ENCODE measurements at places on chromosomes 4 and X.

DNA sequence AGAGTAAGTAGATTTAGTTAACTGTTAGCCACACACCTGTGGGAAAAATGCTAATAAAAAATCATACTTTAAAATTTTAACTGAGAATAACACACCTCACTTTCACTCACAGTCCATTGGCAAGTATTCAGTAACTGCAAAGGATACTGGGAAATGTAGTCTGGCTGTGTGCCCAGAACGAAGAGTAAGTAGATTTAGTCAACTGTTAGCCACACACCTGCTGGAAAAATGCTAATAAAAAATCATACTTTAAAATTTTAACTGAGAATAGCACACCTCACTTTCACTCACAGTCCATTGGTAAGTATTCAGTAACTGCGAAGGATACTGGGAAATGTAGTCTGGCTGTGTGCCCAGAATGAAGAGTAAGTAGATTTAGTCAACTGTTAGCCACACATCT, 178.4 kb upstream of the NWD2 start:
- H3K4me3 ChIP-seq, result no peak overlapping the region
- H3K4me1 ChIP-seq, result no peaks in the 10 kb centered on the region
- H3K36me3 ChIP-seq, result no peaks in the 10 kb centered on the region
- no peaks in the 10 kb centered on the region for H3K27me3 ChIP-seq
- H3K27ac ChIP-seq, result no peak overlapping the region

DNA sequence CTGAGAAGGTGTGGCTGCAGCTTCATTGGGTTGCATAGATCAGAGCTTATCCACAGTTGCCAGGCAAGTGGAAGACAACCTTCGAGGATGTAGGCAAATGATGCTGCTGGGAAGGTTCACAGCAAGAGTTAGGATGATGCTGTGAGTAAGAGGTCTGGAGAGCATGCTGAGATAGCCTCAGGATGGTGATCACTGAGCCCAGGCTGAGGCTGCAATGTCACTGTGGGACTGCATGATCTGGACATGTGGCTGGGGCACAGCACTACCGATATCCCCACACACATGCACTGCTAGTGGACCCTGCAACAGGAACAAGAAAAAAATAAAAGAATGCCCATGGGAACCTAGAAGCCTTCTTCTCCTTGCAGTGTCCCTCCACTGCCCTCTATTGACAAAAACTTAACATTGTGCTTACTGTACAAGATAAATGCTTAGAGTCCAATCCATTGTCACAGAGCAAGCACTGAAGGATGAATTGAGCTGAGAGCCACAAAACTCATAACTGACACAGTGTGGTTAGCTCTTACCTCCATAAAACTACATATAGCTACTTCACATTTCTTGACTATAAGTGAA, 105.6 kb downstream of the CNKSR2 start:
- H3K36me3 ChIP-seq, result no peaks in the 10 kb centered on the region
- no peaks in the 10 kb centered on the region for H3K27me3 ChIP-seq
- no peak overlapping the region for H3K4me3 ChIP-seq
- H3K4me1 ChIP-seq, result no peaks in the 10 kb centered on the region
- H3K27ac ChIP-seq, result no peak overlapping the region

DNA sequence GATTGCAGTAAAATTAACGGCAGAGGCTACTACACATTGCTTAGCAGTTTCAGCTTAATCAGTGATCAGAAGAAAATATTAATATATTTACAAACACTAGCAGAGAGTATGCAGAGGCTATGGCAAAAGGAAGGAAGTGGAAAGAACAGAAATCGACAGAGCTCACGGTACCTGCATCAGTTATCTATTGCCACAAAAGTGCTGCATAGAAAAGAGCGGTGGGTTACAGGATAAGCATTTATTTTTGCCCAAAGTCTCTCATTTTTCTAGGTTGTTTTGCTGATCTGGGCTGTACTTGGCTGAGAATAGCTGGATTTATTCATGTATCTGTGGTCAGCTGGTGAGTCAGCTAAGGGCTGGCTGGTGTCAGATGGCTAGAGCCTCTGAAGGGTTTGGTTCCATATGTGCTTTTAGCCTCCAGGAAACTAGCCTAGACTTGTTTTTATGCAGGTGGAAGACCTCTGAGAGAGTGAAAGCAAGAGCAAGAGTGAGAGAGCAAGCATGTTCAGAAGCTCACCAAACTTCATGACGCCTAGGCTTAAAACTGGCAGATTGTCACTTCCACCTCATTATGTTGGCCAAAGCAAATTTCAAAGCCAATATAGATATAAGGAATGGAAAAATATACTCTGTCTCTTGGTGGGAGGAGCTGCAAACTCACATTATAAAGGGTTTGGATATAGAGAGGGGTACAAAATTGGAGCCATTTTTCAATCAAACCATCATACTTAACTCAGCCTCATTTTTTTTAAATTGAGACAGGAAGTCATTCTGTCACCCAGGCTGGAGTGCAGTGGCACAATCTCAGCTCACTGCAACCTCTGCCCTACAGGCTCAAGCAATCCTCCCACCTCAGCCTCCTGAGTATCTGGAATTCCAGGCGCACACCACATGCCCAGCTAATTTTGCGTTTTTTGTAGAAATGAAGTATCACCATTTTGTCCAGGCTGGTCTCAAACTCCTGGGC, 153.2 kb upstream of the RPL34 start:
- DNase-seq, result no peak
- H3K36me3 ChIP-seq, result no peaks in the 10 kb centered on the region
- no peak overlapping the region for H3K4me3 ChIP-seq
- H3K27me3 ChIP-seq, result no peaks in the 10 kb centered on the region
- H3K4me1 ChIP-seq, result no peaks in the 10 kb centered on the region

- peaks cover 12% of the 10 kb centered on the region for H3K36me3 ChIP-seq
- no peaks in the 10 kb centered on the region for H3K27me3 ChIP-seq
- DNase-seq, result no peak
- H3K4me3 ChIP-seq, result no peak overlapping the region
Measured at GRCh38 chr4:108036213-108036612, 46.5 kb downstream of the HADH start.

DNA sequence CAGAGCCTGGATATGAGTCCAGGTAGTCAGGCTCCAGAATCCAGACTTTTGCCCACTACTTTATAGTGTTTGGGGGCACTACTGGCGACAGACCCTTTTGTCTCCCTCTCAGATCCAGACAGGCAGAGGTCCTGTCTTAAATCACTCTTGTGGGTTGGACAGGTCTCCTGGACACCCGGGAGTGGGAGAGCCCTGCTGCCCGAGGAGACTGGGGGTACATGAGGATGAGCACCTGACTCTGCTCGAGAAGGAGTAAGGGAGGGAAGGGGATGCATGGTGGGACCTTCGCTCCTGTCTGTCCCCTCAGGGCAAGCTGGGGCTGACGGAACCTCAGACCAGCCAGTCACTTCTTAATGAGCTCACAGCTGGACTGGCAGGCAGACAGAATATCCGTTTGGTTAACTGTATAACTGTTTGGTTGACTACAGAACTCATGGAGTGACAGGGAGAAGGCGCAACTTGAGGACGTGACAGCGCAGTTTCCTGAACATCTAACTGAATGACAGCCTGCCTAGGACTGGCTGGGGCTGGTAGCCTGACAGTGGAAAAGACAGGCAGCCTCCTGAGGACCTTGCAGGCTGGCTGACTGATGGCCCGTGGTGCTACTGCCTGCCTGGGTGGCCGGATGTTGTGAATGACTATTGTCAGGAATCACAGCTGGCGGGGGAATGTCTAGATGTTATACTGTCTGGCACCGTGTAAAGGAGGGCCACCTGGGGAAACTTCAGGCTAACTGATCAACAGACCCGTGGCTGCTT, 1.6 kb upstream of the SUV39H1 start:
- DNase-seq, result no peak
- no peaks in the 10 kb centered on the region for H3K27me3 ChIP-seq
- H3K36me3 ChIP-seq, result peaks cover 8% of the 10 kb centered on the region
- peak overlapping the region; percentile 85 for H3K27ac ChIP-seq

DNA sequence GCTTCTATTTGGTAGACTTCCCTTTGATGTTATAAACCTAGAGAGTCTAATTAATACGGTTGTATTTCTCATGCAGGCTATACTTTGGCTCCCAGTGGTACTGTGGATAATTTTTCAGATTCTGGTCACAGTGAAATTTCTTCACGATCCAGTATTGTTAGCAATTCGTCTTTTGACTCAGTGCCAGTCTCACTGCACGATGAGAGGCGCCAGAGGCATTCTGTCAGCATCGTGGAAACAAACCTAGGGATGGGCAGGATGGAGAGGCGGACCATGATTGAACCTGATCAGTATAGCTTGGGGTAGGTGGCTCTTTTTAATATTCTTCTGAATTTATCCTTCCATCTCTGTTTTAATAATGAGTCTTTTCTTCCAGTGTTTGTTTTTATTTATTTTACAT, 249.7 kb downstream of the RAPGEF2 start:
- no peak for DNase-seq
- H3K27me3 ChIP-seq, result no peaks in the 10 kb centered on the region
- peaks cover 72% of the 10 kb centered on the region for H3K36me3 ChIP-seq
- H3K4me3 ChIP-seq, result no peak overlapping the region
- H3K4me1 ChIP-seq, result no peaks in the 10 kb centered on the region
- no peak overlapping the region for H3K27ac ChIP-seq

DNA sequence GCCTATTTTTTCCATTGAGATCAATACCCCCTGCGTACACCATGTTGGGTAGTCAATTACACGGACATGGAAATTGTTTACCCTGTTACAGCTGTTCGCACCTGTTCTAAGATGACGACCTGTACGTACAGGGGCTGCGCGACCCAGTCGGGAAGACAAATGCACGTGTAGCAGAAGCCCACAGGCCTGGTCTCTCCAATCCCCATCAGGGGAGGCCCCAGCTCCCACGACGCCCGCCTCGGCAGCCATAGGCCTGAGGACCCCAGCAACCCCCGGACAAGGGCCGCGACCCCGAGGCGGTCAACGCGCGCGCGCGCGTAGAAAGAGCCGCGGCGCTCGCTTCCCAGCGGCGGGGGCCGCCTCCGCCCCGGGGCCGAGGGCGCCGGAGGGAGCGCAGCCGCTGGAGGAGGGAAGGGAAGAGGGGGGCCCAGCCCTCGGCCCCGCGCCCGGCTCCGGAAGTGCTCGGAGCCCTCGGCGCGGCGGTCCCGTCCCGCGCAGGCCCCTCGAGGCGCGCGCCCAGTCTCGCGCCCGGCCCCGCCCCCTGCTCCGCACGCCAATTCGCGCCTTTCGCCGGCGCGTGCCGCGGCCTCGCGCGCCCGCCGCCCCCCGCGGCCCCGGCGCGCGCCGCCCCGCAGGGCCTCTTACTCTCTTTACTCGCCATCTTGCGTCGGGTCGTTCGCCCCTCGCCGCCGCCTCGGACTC, 618 bp downstream of the RBBP7 start:
- H3K27ac ChIP-seq, result peak overlapping the region; percentile 98
- H3K4me3 ChIP-seq, result peak overlapping the region; percentile 88
- peaks cover 15% of the 10 kb centered on the region for H3K36me3 ChIP-seq
- no peaks in the 10 kb centered on the region for H3K4me1 ChIP-seq
- no peaks in the 10 kb centered on the region for H3K27me3 ChIP-seq

DNA sequence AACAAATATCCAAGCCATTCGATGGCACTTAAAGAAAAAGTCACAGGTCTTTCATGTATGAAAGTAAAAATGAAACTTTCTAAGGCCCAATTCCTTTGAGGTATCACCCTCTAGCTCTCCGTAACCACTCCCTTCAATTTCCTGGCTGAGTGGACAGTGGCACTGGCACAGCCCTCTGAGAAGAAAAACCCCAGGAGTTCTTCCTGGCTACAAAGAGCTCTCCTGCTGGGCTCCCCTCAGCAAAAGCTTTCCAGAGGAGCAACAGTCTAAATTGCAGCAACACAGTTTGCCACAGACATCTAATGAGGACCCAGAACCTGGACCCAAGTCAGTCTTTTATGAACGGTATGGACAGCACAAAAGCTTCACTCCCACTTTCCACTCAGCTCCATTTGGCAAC, 71.8 kb downstream of the FUNDC1 start:
- H3K4me1 ChIP-seq, result no peaks in the 10 kb centered on the region
- H3K27me3 ChIP-seq, result no peaks in the 10 kb centered on the region
- no peaks in the 10 kb centered on the region for H3K36me3 ChIP-seq
- H3K27ac ChIP-seq, result no peak overlapping the region

DNA sequence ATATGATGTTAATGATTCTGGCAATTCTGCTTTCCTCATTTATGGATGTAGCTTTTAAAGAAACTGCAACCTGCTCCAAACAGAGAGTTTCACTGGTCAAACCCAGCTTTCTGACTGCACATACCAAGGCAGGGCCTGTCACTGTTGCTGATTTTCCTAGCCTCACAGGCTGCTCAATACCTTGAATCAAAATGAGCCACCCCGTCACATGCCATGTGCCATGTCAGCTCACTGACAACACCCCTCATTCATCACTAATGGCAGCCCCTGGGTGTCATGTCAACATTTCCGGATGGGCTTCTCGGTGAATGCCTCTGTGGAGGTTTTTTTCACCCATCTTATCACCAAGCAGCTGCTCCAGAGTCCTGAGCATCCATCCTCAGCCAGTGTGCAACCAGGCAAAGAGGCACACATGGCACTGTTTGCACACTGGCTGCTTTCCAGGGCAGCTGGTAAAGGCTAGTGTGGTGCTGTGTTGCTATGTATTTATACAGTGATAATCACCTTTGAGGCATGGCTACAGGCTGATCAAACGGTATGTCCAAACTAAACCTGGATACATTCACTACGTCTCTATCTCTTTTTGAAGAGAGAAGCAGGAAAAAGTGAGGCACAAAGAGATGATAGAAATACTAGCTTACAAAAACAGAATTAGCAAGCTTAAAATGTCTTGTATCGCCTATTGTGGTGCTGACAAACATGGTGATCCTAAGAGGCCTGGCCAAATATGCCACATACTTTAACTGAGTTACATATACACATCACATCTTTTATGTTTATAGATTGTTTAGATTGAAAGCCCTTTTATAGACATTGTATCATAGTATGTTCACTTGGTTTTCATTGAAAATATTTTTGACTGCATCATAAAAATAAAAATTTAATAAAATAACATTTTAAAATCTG, 94.6 kb upstream of the INPP4B start:
- H3K27me3 ChIP-seq, result no peaks in the 10 kb centered on the region
- no peak overlapping the region for H3K4me3 ChIP-seq
- H3K36me3 ChIP-seq, result no peaks in the 10 kb centered on the region
- H3K4me1 ChIP-seq, result no peaks in the 10 kb centered on the region
- DNase-seq, result no peak

DNA sequence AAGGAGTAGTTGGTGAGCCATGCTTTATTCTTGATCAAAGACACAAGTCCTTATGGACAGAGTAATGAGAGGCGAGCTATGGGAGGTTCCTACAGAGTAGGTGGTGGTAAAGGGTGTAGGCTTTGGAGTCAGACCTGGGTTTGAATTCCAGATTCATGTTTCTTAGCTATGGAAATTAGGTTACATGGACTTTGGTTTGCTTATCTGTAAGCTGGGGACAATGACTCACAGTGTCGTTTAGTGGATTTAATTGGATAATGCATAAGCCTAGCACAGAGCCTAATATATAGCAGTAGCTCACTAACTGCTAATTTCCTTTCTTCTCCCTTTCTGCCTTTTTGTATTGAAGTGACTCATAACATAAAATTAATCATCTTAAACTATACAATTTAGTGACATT, 5.0 kb upstream of the TRPC5 start:
- H3K36me3 ChIP-seq, result no peaks in the 10 kb centered on the region
- no peak for DNase-seq
- peaks cover 2% of the 10 kb centered on the region for H3K27me3 ChIP-seq
- H3K4me3 ChIP-seq, result no peak overlapping the region

- no peak for DNase-seq
- peaks cover 21% of the 10 kb centered on the region for H3K4me1 ChIP-seq
- no peaks in the 10 kb centered on the region for H3K27me3 ChIP-seq
- no peaks in the 10 kb centered on the region for H3K36me3 ChIP-seq
Measured at GRCh38 chrX:39016556-39016955, 215.3 kb downstream of the MID1IP1 start.

- DNase-seq, result no peak
- H3K4me3 ChIP-seq, result no peak overlapping the region
- H3K36me3 ChIP-seq, result no peaks in the 10 kb centered on the region
- no peak overlapping the region for H3K27ac ChIP-seq
Measured at GRCh38 chrX:45524805-45525204, 324.1 kb upstream of the DIPK2B start.

- H3K4me1 ChIP-seq, result no peaks in the 10 kb centered on the region
- no peak for DNase-seq
Measured at GRCh38 chrX:136858007-136858756, 22.3 kb downstream of the RBMX start.

Data from endodermal cell (in vitro differentiated cells).